ENCODE measurements at places on chromosomes 7 and 10. TPM values are rescaled to one million over a fixed set of nuclear protein-coding genes. Genes with fewer than 3 reads are reported as not detected.
A peak's percentile ranks its signal among the peaks of the same experiment; 100 is the strongest.

ZPBP gene
- not detected for total RNA-seq

UNC5B gene
- total RNA-seq = 0.02 TPM

GRID1 gene
- not detected for total RNA-seq

SLC13A4 gene
- total RNA-seq = not detected

SLC18A3 gene
- not detected for total RNA-seq

- DNase-seq = no peak
These were observed 5.8 kb downstream of the FLNC start for GRCh38 chr7:128835790-128836641.

DNA sequence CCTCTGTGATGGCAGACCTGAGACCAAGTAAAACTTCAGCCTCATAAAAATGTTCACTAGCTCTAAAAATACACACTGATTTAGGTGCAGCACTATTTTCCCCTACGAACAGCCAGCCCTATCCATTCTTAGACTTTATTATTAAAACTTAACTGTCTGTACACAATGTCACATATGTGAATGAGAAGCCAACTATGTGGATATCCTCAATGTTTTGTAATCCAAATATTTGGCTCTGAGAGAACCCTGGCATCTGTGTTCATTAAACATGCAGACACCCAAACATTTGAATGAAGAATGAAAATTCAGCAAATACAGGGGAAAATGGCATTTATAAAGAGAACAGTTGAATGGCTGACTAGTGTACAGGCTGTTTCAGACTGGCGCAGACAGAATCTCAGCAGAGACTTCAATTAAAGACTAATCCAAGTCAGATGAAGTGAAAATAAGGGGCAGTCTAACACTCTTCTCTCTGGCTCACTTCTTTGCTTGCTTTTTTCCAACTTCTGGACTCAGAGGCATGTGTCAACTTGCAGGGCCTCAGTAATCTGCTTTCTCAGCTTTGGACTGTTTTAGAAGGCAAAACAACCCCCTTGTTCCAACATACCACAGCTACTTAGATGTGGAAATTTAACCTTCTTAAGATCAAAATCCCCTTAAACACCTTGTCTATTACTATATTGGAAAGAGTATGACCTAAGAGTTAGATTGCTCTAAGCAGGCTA is 47.4 kb upstream of the FAM180A start:
- DNase-seq = no peak

DNA sequence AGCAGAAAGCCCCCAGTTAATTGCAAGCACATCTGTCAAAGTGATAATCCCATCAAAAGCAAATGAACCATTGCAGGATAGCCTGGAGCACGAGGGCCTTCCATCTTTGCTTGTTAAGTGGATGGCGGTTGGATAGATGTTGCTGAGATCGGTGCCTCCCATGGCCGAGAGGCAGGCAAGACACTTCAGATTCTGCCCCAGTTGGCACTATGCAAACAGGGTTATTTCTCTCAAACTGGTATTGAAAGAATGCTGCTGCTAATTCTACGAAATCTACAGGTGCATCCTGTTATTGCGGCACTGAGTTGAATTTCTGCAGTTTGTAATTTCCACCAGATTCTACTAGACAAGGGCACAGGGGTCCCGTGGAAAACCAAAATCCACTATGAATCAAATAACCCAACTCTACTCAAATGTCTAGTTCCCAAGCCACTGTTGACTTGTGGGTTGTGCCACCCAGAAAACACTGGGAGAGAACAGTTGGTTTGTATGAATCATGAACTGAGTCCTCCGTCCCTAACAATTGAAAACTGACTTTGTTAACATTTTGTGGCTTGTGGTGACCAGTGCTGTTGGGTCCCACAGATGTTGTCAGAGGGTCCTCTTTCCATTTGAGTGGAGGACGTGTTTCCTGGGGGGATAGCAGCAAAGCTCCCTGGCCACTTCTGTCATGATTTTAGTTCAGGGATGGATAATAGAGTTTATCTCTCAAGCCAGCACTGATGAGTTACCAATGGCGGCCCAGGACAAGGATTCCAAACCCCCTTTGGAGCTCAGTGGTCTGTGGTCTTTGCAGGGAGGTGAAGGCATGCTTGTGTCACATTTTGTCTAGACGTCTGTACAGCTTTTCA is 7.1 kb upstream of the IL2RA start:
- peak; percentile 75 for DNase-seq

- peak; percentile 68 for DNase-seq
These were observed 5.8 kb downstream of the FBH1 start for GRCh38 chr10:5895804-5896203.

- DNase-seq = no peak
These were observed 55.9 kb downstream of the PNLIPRP2 start for GRCh38 chr10:116676633-116677032.

- no peak for DNase-seq
These were observed 429.3 kb downstream of the DNAJB6 start for GRCh38 chr7:157766098-157766497.

GRCh38 chr7:121795736-121796135 is 77.2 kb upstream of the PTPRZ1 start:
- no peak for DNase-seq

DNA sequence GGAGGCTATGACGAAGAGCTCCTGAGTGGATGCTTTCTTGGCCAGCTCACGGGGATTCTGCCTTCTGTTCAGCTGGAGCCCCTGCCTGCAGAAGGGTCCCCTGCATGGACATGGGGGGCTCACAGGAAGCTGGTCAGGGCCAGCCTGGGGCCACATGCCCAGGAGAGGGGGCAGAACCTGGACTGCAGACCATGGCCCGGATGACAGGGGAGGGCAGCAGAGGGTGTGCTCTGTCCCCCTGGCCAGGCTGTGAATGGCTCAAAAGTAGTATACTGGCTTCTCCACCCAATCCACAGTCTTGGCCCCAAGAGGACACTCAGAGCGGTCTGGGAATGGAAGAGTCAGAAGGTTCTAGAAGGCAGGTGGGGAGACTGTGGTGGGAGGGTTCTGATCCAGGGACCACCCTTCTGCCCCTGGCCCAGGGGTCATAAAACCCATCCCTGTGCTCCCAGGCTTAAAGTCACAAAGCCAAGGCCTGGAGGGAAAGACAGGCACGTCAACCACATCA is 40.3 kb downstream of the PPIF start:
- DNase-seq = no peak

GRCh38 chr7:132557489-132558044 is 18.7 kb downstream of the PLXNA4 start:
- no peak for DNase-seq

GRCh38 chr7:89943525-89944050 is 210.7 kb upstream of the STEAP1 start:
- DNase-seq = no peak

DNA sequence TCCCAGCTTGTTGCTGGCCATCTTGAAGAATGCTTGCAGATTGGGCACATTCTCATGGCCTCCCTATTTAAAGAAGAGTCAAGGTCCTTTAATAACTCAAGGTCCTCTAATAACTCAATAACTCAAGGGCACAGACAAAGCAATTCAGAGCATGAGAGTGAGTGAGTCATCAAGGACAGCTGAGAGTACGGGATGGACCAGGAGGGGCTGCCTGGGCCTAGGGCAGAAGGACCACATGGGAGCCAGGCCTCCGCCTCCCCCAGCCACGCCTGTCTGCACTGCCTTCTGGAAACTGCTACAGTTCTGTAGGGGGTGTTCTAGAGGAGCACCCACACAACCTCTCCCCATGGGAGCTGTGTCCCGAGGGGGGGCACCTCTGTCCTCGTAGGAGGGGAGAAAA is 48.9 kb downstream of the ZNF503 start:
- DNase-seq = no peak

- DNase-seq = no peak
These were observed 317.5 kb downstream of the DNAJB6 start for GRCh38 chr7:157654350-157654749.

DNA sequence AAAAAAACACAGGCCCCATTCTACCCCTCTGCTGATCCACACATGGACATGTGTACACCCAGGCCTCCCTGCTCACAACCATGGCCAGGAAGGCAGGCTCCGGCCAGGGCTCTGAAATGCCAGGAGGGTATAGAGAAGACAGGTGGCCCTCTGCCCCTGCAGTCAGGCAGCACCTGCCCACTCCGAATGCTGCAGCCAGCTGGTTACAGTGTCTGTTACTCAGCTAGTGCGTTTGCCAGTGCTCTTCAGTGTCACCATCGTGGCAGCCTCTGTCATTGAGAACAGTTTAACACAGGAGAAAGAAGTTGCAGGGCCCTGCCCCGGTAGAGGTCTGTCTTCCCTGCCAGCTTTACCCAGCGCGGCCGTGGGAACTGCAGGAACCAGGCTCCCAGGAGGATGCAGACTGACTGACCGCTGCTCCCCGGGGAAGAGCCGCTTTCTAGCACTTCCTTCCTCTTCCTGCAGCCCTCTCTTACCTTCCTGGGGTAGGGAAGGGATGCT is 128.8 kb upstream of the FAM20C start:
- no peak for DNase-seq
